ENCODE measurements at places on chromosomes 1 and 21. TPM values are rescaled to one million over a fixed set of nuclear protein-coding genes. Genes with fewer than 3 reads are reported as not detected.
A peak's percentile ranks its signal among the peaks of the same experiment; 100 is the strongest.

- no peak for DNase-seq
Measured at GRCh38 chr1:213604477-213604876, 383.3 kb upstream of the PROX1 start.

GRCh38 chr1:181140891-181141290 is 52.4 kb downstream of the IER5 start:
- no peak for DNase-seq

DNA sequence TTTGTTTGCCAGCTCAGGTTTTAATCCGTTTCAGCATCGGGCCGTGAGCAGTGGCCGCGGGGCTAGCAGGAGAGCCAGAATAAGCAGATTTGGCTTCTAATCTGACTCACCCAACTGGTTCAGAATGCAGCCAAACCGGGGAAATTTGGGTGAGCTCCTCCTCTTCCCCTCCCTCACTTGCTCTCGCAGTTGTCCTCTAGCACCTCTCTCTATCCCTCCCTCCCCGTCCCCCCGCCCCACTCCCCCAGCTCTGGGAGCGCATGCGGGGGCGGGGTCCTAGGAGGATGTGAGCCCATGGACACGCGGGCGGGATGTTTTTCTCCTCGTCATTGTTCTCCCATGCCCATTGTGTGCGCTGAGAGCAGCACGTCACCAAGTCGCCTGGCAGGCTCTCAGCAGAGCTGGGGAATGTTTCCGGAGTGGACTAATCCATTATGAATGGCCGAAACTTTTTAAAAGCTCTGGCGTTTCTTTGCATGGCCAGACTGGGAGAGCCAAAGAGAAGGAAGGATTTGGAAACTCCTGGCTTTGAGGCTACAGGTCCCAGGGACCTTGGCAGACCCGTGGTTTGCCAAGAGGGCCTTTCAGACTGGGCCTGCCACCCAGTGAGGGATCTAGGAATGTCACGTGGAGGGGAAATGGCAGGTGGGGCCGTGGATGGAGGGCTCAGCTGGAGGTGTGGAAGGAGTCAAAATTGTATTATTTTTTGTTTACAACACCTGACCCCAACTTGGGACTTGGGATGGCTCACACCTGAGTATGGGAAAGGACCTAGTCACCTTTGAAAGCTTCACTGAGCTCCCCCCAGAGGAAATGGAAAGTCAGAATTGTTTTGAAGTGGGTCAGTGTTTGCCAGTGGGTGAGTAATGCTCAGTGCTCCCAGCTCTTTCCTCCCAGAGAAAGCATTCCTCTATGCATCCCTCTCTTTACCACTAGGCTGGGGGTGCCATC is 39.2 kb downstream of the CDK18 start:
- peak; percentile 81 for DNase-seq

GRCh38 chr1:205936311-205936710 is 6.9 kb downstream of the SLC26A9 start:
- no peak for DNase-seq

DNA sequence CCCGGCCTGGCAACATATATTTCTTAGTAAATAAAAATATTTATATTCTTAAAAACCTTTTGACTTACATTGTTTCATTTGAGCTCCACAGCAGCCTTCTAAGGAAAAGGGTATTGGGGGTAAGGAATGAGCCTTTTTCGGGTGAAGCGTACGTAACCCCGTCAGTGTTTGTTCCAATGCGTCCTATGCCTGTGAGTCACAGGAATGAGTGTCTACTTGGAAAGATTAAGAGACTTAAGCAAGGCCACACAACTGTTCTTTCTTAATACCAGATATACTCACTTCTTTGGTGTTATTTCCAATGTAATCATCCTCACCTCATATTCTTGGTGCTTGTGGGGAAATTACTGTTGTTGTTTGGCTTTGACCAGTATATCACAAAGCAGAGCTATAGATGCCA is 22.7 kb downstream of the WDTC1 start:
- no peak for DNase-seq

DNA sequence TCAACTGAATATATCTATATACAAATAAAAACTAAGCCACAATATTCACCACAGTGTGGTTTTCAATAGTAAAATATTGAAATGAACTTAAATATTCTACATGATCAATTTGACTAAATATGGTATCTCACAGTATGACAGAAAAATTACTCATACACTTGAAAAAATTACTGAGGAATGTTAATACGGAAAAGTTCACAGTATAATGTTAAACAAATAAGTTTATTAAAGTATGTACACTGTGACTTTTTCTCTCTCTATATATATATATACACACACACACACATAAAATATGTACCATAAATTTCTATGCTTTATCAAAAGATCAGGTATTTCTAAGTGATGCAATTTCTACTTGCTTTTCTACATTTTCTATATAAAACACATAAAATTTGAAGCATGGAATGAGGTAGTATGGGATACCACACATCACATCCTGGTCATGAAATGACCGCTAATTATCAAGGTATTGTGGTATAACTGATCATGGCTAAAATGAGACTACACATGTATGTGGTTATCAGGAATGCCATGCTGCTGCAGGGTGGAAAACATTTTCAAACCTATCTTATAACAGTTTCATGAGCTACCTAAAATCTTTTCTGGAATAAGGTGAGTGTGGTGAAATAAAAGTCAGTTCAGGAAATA is 102.3 kb downstream of the CDC42BPA start:
- no peak for DNase-seq

DNA sequence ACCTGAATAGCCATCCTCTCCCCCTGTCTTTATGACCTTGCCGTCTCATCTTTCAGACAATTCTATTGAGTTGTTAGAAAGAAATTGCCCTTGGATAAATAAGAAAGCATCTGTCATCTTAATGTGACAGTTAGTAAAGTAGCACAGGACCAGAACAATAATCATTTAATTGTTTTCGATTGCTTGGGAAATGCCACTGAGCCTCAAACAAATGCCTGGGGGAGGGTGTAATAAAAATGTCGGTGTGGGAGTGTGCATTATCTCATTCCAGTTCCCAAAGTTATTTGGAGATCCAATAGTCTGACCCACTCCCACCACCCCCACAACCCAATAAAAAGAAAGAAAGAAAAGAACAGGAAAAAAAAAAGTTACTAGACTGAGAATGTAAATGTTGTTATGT is 509.3 kb upstream of the LRRC7 start:
- DNase-seq = no peak

The ARHGEF19 gene
- polyA plus RNA-seq = 24.7 TPM

The UMODL1 gene
- 0.15 TPM for polyA plus RNA-seq

The RIPPLY3 gene
- polyA plus RNA-seq = 1.0 TPM

The MATN1 gene
- polyA plus RNA-seq = 3.4 TPM

The ETV3L gene
- polyA plus RNA-seq = not detected

Measured in hepatocyte (in vitro differentiated cells).